Activated CD4-positive, alpha-beta T cell treated with anti-CD3 and anti-CD28 coated beads, Interleukin-2, amount 50 U/mL, for 1 hour (primary cell): ENCODE measurements at places on chromosomes 11 and 22.

- DNase-seq, result no peak
Measured at GRCh38 chr11:6475936-6476335, 2.2 kb upstream of the TRIM3 start.

- DNase-seq, result no peak
Measured at GRCh38 chr11:100525635-100526034, 161.5 kb upstream of the ARHGAP42 start.

DNA sequence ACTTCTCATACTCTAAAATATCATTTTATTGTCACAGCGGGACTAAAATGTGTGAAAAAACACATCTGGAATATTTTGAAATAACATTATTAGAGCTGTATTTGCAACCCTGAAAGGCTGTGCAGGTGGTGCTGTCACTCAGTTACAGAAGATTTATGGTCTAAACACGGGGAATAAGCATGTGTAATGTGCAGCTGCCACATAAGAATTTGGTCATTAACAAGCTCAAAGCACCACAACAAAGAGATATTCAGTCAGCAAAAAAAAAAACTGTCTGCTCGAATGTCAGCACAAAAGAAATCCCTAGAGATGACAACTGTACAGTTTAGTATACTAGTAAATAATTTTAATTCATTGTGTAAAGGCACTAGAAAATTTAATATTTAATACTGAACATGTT is 31.3 kb downstream of the TMEM123 start:
- no peak for DNase-seq

- DNase-seq, result no peak
Measured at GRCh38 chr11:577611-577894, 1.3 kb downstream of the PHRF1 start.

GRCh38 chr22:19038728-19039447 is 83.3 kb downstream of the DGCR2 start:
- DNase-seq, result no peak

GRCh38 chr11:28257761-28258160 is 149.6 kb downstream of the METTL15 start:
- DNase-seq, result no peak

DNA sequence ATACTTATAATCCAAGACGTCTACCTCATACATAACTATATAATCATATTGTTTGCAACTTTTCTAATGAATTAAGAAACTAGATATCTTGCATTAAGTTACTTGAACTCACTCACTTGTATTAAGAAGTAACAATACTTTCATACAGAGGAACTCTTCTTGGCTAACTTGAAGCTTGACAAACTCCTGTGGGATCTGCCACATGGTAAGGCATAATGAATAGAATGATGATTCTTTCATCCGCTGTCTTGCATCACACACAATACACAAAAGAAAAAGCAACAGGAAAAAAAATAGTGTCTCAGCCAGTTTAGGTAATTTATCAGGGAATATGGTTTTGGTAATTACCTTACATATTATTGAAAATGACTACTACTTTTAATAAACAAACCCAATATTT is 79.8 kb downstream of the PGR start:
- DNase-seq, result no peak

- no peak for DNase-seq
Measured at GRCh38 chr22:41983513-41984405, 14.5 kb downstream of the SEPTIN3 start.

DNA sequence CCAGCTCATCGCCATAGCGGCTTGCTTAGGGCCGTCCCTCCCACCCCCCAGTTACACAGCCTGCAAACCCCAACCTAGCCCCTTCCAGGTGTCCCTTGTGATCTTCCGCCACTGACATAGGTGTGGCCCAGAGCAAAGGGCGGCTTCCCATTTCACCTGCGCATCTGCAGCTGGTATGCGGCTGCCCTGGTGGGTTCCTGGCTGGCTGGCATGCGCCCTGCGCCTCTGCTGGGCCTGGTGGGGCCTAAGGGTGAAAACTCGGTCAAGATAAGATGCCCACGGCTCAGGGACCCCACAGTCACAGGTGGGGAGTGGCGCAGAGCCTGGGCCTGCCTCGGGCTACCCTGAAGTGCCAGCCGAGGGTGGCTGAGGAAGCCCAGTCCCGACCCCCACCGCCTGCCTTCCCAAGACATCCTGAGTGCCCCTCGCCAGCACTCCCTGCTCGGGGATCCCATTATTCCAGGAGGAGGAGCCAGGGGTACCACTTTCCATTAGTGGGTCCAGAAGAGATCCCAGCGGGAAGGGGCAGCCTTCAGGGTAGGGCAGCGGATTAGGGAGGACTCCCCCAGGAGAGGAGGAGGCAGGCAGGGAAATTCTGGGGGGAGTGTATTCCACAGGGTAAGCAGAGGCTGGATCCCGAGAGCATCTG is 36.9 kb upstream of the KCNQ1OT1 start:
- no peak for DNase-seq
